ENCODE measurements at places on chromosomes 2 and 18.

- no peak for DNase-seq
These were observed 41.0 kb downstream of the BIN1 start for GRCh38 chr2:127065940-127066318.

- DNase-seq: no peak
These were observed 619 bp downstream of the GALM start for GRCh38 chr2:38666556-38666910.

DNA sequence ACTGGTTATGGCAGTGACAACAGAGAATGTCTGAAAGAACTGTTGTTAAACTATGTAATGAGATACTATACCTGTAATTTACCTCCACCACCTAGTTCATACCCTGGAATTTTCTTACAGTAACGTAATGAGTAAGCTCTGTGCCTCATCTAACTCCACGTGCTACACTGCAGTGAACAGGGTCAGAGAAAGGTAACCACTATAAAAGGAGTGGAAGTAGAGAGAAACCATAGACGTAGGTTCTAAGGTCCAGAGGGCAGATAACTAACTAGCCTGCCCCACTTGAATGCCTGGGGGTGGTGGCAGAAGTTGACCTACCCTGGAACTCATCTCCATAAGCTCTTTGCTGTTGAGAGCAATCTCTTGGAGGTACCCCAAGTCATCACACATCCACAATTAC is 32.0 kb upstream of the B4GALT6 start:
- no peak for DNase-seq

GRCh38 chr2:188285049-188285448 is 6.6 kb upstream of the GULP1 start:
- no peak for DNase-seq

- no peak for DNase-seq
These were observed 205.9 kb upstream of the STK17B start for GRCh38 chr2:196376984-196377877.

- no peak for DNase-seq
These were observed 113.2 kb downstream of the VAPA start for GRCh38 chr18:10027031-10027430.

GRCh38 chr2:46339200-46339599 is 42.0 kb downstream of the EPAS1 start:
- DNase-seq: no peak

DNA sequence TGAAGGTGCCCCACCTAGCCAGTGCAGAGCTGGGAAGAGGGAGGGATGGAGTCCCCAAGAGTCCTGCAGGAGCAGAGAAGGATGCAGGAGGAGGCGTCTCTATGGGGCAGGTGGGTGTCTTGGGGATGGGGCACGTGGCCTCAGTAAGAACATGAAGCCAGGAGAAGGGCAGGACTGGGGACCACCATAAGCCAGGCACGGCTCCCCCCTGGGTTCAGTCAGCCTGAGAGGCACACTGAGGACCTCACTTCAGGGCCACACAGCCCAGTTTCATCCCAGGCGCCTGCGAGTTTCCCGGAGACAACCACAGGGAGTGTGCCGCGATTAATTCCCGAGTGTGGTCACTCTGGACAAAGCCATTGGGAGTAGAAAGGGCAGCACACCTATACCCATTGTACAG is 120.3 kb downstream of the GYPC start:
- DNase-seq: no peak

DNA sequence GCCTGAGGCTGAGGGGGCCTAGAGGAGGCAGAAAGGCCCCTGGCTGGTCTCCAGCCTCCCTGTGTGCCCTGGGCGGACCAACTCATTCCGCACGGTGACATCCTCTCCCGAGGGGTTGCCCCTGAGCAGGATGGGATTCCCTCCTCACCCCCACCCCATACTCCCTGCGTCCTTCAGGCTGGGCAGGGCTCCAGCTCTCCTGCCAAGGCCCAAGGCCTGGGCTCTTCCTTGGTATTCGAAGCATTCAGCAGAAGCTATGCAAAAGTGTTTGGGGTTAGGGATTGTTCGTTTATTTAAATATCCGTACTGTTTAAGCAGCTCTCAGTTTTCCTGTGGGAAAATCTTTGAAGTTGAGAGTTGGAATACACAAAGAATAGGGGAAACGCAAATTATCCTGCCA is 113.1 kb upstream of the RAB12 start:
- no peak for DNase-seq

GRCh38 chr2:224860786-224861185 is 144.6 kb upstream of the CCDC195 start:
- no peak for DNase-seq

DNA sequence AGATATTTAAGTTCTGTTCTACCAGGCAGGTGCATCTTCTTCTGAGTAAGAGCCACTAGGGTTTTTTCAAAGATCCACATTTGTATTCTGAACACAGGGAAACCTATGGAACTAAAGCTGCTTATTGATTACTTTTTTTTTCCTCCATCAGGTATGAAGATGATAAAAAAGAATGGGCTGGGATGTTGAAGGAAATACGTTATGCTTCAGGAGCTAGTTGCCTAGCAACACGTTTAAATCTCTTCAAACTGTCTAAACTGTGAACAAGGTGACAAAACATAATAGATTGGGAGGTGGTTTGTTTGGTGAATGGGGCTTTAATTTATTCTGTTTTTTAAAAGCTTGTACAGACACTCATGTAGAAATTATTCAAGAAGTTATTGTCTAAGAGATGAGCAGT is 15.9 kb downstream of the KLHL41 start:
- no peak for DNase-seq

DNA sequence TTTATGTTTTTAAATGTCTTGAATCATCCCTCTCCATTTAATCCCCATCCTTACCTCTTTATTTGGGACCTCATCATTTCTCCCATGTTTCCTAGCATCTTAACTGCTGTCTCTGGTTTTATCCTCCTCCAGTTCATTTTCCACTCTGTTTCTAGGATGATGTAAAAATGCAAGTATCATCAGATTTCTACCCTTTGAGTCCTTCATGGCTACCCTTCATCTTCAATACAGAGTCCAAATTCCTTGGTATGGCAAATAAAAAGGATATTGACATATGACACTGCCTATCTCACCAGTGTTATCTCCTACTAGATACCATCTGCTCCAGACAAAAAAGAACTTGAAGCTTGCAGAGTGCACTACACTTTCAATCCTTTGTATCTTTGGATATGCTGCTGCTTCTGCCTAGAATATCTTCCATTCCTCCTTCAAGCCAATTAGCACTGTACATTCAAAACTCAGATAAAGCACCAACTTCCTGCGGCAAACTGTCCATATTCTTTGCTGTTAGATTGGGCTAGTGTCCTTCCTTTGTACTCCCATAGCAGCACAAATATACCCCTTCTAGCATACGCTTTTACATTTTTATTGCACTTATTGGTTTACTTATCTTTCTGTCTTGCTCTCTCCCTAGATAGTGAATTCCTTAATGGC is 24.6 kb upstream of the TLK1 start:
- no peak for DNase-seq

- DNase-seq: no peak
These were observed 38.4 kb downstream of the PELI1 start for GRCh38 chr2:64105670-64106461.

DNA sequence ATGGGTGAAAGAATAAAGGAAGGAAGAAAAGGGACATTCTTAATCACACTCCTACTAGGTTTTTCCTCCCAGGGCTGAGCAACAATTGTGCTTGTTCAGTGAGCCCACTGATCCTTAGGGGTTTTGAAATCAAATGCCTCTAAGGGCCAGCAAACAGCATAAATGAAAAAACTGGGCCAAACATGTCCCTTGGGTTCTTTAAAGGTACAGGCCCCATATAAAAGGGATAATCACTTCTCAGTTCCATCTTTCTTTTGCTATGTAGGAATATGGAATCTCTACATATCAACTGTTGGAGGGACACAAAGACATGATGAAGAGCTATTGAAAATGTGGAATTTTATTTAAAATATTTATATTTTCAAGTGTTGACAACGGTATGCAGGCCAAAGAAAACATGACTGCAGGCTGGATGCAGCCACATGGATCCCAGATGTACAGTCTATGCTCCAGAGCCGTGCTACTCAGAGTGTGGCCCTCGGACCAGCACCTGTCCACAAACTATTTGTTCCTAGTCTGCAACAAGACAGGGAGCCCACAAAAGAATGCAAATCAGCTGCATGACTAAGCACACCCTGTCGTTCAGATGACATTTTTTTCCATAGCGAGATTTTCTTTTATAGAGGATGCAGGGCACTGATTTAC is 110.0 kb downstream of the CDH20 start:
- no peak for DNase-seq

DNA sequence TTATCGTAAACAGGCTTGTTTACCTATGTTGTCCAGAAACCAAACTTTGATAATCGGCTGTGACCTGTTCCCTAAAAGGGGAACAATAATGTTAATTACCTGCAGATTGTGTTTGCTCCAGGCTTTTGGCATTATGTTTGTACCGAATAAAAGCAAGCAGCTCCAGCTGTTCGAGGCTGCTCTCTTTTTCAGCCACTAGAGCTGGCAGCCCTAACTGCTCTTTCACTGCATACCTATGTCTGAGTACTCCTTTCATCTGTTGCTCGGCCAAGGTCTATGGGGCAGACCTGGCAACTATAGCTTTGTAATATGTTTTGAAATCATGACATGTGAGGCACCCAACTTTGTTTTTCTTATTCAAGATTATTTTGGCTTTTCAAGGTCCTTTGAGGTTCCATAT is 77.8 kb upstream of the EHBP1 start:
- DNase-seq: no peak

DNA sequence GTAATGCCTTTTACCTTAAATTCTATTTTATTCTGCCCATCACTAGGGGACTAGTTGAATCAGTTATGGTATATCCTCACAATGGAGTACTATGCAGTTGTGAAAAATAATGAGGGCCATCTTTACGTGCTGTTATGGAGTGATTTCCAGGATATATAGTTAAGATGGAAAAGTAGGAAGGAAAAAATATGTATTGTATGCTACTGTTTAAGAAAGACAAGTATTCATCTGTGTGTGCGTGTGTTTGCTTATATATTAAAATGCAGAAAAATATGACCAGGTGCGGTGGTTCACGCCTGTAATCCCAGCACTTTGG is 32.5 kb upstream of the MRPL33 start:
- DNase-seq: no peak

DNA sequence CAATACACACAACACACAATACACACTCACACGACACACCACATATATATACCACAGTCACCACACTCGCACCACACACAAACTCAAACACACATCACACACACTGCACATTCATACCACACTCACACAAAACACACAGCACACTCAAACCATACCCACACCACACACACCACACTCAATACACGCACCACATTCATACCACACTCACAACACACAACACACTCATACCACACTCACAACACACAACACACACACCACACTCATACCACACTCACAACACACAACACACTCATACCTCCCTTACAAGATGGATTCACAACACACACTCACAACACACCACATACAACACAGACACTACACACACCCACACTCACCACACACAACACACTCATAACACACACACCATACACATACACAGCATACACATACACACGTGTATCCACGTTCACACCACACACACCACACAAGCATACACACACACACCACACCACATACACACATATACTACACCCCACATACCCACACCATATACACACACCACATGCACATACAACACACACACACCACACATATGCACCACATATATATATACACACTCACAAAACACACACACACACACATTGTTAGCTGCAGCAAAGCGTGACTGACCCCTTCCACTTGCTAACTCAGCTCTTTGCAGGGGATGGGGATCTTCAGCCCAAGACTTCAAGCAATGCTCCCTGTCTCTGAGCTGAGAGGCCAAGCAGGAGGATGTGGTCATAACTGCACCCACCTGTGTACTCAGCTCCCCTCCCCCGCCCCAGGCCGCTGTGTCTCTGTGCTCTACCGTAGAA is 59.0 kb downstream of the SDC1 start:
- DNase-seq: no peak

GRCh38 chr2:135998879-135999278 is 13.5 kb upstream of the DARS1 start:
- DNase-seq: no peak

GRCh38 chr2:168667156-168667555 is 135.3 kb upstream of the NOSTRIN start:
- no peak for DNase-seq

- DNase-seq: no peak
These were observed 52.9 kb downstream of the DPYSL5 start for GRCh38 chr2:26900831-26901321.

GRCh38 chr2:85257359-85257969 is 70.3 kb downstream of the TGOLN2 start:
- no peak for DNase-seq

GRCh38 chr2:195480121-195480520 is 176.9 kb upstream of the SLC39A10 start:
- DNase-seq: no peak

- no peak for DNase-seq
These were observed 51.8 kb downstream of the HS1BP3 start for GRCh38 chr2:20599001-20599600.

DNA sequence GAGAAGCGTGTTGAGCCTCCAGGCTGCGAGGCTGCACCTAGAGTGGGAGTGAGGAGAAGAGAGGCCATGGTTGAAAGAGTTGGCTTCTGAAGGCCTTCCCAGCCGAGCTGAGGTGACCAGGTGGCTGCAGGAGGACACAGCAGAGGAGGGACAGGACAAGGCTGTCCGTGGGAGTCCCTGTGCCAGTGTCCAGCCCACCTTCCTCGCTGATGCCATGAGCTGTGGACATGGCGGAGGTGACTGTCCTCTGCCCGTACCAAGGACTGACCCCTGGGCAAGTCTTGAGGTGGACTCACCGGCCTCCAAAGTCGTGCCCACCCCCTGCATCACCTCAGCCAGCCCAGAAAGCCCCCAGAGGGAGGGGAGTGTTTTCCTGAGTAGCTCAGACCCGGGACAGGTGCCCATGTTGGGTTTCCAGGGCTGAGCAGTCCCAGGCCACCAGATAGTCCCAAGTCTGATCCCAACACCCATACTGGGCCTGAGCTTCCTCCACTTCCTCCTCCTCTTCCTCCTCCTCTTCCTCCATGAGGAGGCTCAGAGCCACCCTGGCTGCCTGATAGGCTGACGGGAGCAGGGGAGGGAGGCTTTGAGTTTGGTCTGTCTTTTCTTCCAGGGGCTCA is 43.0 kb upstream of the FOSL2 start:
- no peak for DNase-seq

GRCh38 chr2:190469771-190470170 is 61.6 kb downstream of the MFSD6 start:
- DNase-seq: no peak

DNA sequence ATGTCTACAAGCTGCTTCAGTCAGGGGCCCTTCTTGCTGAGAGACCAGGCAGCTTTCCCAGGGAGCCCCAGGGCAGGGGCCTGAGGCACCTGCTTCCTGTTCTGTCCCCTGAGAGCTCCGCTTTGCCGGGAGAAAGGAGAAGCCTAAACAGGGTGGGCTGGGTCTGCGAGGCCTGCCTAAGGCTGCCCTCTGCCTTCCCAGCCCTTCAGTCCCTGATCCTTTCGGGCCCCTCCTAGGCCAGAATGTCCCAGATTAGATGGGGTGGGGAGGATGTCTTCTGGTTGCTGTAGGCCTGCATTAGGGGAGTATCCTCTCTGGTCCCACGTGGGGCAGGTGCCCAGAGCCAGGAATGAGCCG is 72.4 kb downstream of the TGOLN2 start:
- DNase-seq: no peak

Data from stimulated activated CD8-positive, alpha-beta memory T cell treated with anti-CD3 and anti-CD28 coated beads, Interleukin-4, amount 100 ng/mL, for 4 hours (primary cell).